ENCODE measurements at places on chromosomes 1 and 21.

- DNase-seq, result no peak
Measured at GRCh38 chr1:78797108-78797781, 147.6 kb downstream of the IFI44 start.

DNA sequence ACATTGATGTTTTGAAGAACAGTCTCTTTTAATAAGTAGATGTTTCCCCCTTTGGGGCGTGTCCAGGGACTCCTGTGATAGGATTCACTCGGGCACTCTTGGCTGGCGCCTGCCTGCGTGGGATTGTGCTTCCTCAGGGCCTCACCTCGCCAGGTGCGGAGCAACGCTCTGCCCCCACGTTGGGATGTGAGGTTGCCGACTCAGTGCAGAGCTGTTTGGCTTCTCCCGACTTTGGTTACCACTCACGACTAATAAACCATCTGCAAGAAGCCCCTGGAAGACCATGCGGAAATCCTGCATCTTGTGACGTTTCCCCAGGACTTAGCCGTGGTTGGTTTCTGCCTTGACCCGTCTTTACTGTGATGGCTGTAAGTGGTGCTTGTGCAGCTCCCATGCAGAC lies 106.4 kb downstream of the PCBP3 start:
- no peak for DNase-seq

- no peak for DNase-seq
Measured at GRCh38 chr1:156898161-156898566, 4.6 kb downstream of the PEAR1 start.

- DNase-seq, result no peak
Measured at GRCh38 chr1:181483285-181484195, at the start of gene CACNA1E. Gene CACNA1E (plus strand): TSS chr1:181483517. CDS start chr1:181483745, 228 bp downstream.

GRCh38 chr1:29712284-29712651 lies 475.9 kb downstream of the PTPRU start:
- no peak for DNase-seq

Data from NCI-H146 (cell line).